Large intestine (tissue), 12 donors: ENCODE measurements at places on chromosomes 11 and 22. TPM values are rescaled to one million over a fixed set of nuclear protein-coding genes. Genes with fewer than 3 reads are reported as not detected.
A peak's percentile ranks its signal among the peaks of the same experiment; 100 is the strongest.

SMIM35 gene
- polyA plus RNA-seq = 0.46 TPM

LGR4 gene
- polyA plus RNA-seq = 53.2 TPM

CRYBB1 gene
- 0.73 TPM for polyA plus RNA-seq

FBLN1 gene
- 70.4 TPM for polyA plus RNA-seq

GALR3 gene
- polyA plus RNA-seq = 0.04 TPM

NAALADL1 gene
- 8.9 TPM for polyA plus RNA-seq

CRYBA4 gene
- 0.06 TPM for polyA plus RNA-seq

VPS26B gene
- 49.7 TPM for polyA plus RNA-seq

PNPLA3 gene
- 1.3 TPM for polyA plus RNA-seq

PPARA gene
- polyA plus RNA-seq = 46.6 TPM

GRCh38 chr11:85965202-85965601, 103.7 kb downstream of the PICALM start:
- DNase-seq = no peak

DNA sequence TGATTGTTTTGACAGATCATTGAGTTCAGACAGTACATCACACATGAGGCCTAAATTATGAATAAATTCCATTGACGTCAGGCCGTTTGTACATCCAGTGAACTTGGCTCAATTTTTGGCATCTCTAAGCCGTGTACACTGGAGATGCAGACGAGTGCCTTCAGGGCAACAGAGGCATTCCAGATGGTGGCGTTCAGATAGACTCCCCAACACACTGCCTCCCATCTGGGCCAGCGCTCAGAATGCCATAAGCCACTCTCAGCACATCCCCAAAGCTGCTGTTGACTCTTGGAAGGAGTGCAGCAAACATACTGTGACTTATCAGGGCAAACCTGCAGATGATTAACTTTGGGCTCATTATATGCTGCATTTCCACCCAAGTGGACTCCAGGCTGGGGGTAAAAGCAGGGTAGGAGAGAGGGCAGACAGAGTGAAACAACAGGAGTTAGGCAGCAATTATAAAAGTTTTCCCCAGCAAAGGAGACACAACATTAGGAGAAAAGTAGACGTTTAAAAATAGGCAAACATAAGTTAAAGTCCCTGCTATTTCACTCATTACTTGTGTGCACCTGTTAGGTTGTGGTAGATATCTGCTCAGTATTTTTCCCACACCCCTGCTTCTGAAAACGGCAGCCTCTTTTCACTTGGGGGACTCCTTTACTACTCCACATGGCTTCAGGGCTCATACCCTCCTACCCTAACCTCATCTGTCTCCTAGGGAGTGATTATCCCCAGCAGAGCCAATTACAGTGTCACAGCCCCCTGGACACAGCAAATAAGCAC, 60.2 kb upstream of the PDE3B start:
- peak; percentile 66 for DNase-seq

- peak; percentile 46 for DNase-seq
These were observed 422 bp downstream of the GLB1L2 start for GRCh38 chr11:134332189-134332631.

GRCh38 chr11:1346669-1347390, 37.4 kb upstream of the TOLLIP start:
- no peak for DNase-seq

- no peak for DNase-seq
These were observed 85.5 kb downstream of the NOX4 start for GRCh38 chr11:89405629-89406028.

DNA sequence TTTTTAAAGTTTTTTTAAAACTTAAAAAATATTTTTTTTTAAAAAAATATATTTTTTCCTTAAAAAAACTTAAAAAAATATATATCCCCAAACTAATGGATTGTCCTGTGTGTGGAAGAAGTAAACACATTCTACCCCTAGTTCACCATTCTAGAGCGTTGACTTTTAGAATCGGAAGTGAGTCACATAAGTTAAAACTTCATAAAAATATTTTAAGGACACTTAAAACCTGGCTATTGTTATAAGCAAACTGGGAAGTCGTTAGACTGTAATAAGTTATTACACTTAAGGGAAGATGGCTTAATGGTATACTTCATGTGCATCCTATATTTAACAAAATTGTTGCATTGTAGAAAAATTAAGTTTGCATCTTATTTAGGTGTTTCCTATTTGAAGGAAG, 21.1 kb downstream of the FAM118B start:
- DNase-seq = no peak

- peak; percentile 75 for DNase-seq
These were observed 183.1 kb downstream of the NAV2 start for GRCh38 chr11:19895776-19896175.

DNA sequence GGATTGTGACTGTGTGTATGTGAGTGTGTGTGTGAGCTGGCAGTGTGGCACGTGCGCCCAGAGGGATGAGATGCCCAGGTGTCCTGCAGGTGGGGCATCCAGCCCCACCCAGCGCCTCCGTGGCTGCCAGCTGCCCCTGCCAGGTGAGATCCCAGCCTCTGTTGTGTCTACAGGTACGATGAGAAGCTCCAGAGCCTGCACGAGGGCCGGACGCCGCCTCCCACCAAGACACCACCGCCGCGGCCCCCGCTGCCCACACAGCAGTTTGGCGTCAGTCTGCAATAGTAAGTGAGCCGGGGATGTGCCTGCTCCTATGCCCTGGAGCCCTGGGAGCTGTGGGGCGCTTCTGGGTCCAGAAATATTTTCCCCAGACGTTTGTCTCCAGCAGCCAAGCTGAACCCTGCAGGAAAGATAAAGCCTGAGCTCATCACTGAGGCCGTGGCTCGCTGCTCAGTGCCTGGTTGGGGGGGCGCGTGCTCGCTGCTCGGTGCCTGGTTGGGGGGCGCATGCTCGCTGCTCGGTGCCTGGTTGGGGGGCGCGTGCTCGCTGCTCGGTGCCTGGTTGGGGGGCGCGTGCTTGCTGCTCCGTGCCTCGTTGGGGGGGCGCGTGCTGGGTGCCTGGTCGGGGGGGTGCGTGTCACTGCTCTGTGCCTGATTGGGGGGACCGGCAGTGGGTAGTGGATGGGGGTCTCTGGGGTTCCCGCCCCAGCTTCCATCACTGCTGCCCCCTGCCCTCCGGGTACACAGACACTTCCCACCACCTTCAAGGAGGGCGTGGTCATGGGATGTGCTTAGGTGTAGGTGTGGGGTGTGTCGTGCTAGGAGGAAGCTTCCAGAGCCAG, 73.2 kb downstream of the ARHGAP8 start:
- no peak for DNase-seq

DNA sequence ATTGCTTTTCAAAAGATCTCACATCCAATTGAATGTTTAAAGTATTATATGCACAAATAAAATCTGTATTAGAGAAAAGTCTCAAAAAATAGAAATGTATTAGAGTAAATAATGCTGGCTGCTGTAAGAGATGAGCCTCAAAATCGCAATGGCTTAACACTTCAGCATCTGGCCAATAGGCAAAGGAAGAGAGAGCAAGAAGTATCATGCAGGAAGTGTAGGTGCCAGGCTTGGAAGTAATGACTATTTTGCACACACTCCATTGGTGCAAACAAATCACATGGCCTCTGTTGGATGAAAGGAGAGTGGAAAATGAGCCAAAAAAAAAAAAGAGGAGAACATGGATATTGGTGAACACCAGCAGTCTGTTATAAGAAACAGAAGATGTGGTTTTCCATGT, 193.0 kb upstream of the E2F8 start:
- DNase-seq = no peak

- no peak for DNase-seq
These were observed 106.8 kb downstream of the CCDC83 start for GRCh38 chr11:85961930-85962363.

DNA sequence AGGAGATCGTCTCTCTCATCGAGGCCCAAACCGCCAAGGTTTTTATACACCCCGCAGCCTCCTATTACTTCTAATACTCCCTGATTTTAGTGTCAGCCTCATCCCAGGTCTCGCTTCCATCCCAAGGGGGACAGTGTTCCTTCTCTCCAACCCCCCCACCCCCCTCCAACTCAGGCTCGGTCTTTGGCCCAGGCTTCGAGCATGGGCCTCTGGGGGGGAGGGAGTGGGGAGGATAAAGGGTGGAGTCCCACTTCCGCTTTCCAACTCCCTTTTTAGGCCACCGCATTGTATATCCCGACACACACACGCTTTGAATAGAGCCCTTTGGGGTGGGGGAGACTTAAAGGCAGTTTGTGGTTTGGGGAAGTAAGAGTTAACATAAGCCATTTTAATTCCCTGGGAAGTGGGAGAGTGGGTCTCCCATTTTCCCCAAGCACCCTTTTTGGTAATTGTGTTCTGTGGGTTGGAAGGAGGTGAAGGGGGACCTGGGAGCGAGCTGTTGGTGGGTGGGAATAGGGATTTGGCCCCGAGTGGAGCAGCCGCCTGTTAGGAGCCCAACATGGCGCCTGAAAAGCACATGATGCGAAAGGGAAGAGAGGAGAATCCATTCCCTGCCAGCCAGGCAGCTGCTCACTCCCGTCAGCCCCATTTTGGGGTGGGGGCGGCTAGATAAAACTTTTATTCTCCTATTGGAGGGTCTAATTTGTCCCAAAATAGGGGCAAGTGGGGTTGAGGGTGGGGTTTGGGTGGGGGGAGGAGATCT, 844 bp downstream of the PCF11 start:
- DNase-seq = peak; percentile 60

- no peak for DNase-seq
These were observed 6.0 kb downstream of the CSNK1E start for GRCh38 chr22:38311323-38311620.

DNA sequence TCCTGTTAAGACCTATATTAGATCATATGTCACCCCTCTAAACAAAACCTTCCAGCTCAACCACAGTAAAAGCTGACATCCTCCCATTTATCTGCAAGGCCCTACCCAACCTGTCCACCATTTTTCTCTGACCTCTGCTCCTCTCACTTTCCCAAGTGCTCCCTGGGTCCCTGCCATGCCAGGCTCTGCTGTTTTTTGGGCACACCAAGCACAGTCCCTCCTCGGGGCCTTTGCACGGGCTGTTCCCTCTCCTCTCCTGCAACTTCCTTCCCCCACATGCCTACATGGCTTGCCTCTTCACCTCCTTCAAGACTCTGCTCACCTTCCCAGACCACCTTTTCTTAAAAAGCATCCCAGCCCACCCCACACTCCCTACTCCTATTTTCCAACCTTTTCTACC, 9.8 kb downstream of the TST start:
- no peak for DNase-seq

DNA sequence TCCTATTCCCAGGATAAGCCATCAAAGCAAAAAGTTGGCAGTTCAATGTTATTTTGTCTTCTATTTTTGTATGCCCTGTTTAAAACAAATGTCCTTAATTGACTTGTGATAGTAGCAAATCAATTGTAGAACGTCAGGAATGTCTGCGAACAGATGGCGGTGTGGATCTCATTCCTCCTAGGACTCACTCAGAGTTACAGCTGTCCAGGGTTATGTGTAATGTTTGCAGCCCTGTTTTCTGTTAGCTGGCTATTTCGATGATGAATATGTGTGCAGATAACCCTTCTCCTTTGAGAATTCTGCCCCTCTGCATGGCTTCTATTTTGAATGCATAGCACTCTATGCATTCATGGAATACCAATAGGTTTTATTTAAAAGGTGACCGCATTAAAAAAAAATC, 1248.0 kb upstream of the CNTN5 start:
- no peak for DNase-seq

- DNase-seq = no peak
These were observed 23.6 kb upstream of the PDE2A start for GRCh38 chr11:72697814-72698213.
